ENCODE measurements at places on chromosomes 1 and 21. TPM values are rescaled to one million over a fixed set of nuclear protein-coding genes. Genes with fewer than 3 reads are reported as not detected.

DNA sequence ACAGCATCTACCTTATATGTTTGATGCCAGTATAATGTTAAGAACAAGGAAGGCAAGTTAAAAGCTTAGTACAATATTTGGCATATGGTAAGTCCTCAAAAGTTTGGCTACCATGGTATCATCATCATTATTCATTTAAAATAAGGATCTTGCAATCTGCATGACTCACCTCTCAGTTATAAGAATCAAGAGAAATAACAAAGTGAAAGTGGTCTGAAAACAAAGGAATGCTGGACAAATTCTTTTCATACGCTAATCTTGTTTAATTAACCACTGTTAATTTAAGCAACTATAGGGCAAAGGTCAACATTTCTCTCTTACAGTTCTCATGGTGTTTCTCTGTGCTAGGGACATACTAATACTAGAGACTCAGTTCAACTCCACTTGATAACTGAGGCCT, 13.0 kb upstream of the CLDN19 start:
- DNase-seq = peak; percentile 52

DNA sequence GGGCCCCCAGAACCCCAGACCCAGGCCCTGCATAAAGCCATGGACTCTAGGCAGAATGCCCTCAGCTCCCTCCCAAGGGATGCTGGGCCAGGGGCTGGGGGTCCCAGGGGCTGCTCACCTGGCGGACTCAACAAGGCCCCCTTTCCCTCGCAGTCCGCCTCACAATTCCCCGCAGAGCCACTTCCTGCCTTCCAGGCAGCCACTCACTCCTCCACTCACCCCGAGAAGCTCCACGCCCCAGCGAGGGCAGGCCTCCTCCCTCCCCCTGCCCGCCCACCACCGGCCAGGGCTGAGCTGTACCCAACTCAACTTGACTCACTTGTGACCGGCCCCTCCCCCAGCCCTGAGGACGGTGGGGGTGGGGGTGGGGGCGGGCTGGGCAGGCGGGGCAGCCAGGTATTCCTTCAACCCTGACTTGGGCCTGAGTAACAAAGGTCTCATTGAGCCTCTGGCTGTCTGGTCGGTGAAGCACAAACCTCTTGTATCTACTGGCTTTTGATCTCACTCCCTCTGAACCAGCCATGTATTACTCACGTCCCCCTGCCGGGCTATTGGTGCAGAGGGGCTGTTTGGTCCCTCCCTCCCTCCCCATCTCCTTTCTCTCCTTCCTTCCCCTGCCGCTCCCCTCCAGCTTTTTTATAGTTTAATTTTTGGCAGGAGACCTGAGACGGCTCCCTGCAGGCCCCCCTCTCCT, 5.9 kb downstream of the BLACAT1 start:
- DNase-seq = peak; percentile 95

DNA sequence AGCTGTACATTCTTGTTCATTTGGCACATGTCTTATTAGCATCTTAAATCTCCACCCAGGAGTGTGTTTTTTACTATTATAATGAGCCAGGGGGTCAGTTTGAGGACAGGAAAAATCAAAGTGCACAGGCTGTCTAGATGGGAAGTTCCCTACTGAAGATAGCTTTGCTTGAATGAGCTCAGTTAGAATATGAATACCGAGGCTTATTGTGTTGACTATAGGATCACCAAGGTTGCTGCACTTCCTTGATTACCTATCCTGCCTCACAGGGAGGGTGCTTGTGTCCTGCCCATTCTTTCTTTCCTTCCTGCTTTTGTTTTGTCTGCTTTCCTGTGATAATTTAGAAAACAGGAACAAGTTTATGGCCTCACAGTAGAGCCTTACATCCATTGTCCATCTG, 16.3 kb downstream of the PHGDH start:
- DNase-seq = no peak

DNA sequence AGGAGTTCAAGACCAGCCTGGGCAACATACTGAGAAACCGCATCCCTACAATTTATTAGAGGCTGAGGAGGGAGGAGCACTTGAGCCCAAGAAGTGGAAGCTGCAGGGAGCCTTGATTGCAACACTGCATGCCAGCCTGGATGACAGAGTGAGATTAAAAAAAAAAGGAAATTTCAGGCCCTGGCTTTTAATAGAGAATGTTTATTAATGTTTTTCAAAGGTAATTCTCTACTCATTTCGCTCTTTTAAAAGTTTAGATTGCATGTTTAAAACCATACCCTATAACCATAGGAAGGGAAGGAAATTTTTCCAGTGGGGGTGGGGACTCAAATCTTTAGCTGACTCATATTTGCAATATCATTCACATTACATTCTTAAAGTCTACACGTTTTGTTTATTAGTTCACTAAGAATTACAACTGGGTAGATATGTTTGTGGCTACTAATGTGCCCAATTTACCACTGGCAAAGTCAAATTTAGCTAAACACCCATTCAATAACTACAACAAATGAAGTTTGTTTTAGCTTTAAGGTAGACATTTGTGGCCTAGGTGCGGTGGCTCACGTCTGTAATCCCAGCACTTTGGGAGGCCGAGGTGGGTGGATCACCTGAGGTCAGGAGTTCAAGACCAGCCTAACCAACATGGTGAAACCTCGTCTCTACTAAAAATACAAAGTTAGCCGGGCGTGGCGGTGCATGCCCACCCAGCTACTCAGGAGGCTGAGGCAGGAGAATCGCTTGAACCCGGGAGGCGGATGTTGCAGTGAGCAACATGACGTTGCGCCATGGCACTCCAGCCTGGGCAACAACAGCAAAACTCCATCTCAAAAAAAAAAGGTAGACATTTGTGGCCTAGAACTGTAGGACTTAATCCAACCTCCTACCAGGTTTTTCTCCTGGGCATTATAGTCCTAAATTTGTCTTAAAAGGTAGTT, 5.0 kb downstream of the KDM5B start:
- DNase-seq = peak; percentile 39

GRCh38 chr1:220093361-220094015, 444 bp upstream of the IARS2 start:
- no peak for DNase-seq

- DNase-seq = peak; percentile 99
Observed at GRCh38 chr21:45363921-45364467, 41.0 kb upstream of the COL18A1 start.

DNA sequence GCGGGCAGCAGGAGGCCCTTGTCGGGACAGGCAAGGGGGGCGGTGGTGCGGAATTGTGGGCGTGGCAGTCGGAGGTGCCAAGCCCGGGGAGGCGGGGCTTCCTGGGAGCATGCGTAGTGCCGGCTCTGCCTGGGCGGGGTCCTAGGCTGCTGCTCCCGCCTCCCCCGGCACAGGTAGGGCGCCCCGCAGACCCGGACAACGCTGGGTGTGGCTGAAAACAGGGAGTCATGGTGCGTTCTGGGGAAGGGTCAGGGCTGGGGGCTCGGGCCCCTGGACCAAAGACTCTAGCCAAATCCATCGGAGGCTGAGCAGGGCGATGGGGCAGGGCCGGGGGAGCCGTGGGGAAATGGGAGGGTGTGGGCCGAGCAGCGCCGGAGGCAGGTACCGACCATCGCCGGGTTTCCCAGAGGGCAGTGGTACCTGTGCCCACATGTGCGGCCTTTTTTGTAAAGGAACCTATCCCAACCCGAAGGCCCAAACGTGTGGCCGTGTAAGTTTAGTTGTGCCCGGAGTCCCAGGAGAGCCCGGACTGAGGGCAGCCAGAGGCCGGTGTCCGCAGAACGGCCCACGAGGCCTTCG, 231.9 kb downstream of the SDCCAG8 start:
- no peak for DNase-seq

- DNase-seq = no peak
Observed at GRCh38 chr1:94597701-94598100, 56.1 kb upstream of the F3 start.

- no peak for DNase-seq
Observed at GRCh38 chr1:109914587-109915240, 4.1 kb downstream of the CSF1 start.

DNA sequence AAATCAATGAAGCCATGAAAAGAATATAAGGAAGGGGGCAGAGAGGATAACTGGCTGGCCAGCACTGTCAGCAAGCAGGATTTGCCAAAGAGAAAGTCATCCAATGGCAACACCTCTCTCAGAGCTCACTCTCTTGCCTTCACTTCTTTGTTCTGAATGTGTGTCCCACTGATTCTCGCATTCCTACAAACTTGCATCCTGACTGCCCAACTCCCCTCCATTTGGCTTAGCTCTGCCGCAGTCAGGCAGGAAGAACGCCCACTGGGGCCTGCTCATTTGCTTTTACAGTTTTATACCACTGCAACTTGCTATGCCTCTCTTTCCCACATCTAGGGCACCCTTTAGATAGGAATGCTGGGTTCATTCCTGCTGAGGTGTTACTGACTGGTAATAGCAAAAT, 364.2 kb upstream of the ST6GALNAC5 start:
- no peak for DNase-seq

Gene ZNF436
- 19.8 TPM for total RNA-seq

Gene MPL
- total RNA-seq = not detected

Gene PADI2
- 147 TPM for total RNA-seq

Gene PLA2G2F
- total RNA-seq = 0.52 TPM

Gene CLCA4
- total RNA-seq = not detected

Gene LHX8
- total RNA-seq = not detected

Gene FNDC5
- 0.70 TPM for total RNA-seq

Gene CFAP141
- total RNA-seq = not detected

Gene PIGP
- total RNA-seq = 3.5 TPM
